NCI-H187 (cell line): ENCODE measurements at places on chromosomes 1 and 21.

DNA sequence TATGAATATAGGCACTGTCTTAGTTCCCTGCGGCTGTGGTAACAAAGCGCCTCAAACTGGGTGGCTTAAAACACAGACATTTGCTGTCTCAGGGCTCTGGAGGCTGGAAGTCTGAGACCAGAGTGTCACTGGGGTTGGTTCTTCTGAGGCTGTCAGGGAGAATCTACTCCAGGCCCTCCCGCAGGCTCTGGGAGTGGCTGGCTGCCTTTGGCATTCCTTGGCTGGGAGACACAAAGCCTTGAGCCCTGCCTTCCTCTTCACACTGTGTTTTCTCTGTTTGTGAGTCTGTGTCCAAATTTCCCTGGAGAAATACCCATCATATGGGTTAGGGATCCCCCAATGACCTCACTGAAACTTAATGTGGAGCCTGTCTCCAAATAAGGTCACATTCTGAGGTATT, 38.5 kb downstream of the B3GALT5 start:
- DNase-seq = no peak

- DNase-seq = no peak
Measured at GRCh38 chr1:107175102-107175909, 34.5 kb downstream of the NTNG1 start.

DNA sequence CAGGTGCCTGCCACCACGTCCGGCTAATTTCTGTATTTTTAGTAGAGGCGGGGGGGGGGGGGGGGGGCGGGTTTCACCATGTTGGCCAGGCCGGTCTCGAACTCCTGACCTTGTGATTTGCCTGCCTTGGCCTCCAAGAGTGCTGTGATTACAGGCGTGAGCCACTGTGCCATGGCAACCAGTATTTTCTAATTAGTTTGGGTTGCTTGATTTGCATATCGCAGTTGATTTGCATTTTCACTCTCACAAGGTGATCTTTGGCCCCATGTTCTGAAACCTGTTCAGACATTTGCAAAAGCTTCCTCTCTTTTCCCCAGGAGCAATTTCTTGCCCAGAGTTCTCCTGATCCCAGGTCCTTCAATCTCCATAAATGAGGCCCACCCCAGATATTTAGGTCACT, 1.7 kb downstream of the TOR3A start:
- no peak for DNase-seq

DNA sequence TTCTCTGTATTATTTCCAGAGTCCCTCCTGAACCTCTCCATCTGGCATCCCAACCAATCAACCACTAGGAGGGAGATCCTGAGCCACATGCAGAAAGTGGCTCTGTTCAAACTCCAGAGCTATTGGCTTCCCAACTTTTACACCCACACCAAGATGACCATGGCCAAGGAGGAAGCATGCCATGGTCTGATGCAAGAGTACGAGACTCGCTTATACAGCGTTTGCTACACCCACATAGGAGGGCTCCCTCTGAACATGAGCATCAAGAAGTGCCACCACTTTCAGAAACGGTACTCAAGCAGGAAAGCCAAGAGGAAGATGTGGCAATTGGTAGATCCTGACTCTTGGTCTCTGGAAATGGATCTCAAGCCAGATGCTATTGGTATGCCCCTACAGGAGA, 23.6 kb downstream of the RGSL1 start:
- no peak for DNase-seq

DNA sequence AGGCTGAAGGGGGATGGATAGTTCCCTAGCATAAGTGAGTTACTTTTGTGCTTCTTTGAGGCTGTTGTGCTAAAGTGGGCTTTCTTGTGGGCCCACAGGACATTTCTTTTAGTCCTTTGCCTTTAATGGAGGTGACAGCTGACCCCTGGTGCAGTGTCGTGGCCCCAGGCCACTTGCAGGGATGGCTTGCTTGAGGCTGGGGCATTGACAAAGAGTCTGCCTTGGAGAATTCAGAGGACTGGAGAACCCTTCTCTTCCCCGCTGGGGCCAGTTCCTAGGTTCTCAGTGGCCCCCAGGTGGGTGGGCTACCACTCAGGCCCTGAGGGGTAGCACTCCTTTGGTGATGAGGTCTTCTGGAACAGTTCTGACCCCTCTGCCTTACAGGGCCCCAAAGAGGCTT, 12.8 kb downstream of the ABCG1 start:
- no peak for DNase-seq

- DNase-seq = no peak
Measured at GRCh38 chr1:34655206-34655874, 99.5 kb upstream of the GJB5 start.

DNA sequence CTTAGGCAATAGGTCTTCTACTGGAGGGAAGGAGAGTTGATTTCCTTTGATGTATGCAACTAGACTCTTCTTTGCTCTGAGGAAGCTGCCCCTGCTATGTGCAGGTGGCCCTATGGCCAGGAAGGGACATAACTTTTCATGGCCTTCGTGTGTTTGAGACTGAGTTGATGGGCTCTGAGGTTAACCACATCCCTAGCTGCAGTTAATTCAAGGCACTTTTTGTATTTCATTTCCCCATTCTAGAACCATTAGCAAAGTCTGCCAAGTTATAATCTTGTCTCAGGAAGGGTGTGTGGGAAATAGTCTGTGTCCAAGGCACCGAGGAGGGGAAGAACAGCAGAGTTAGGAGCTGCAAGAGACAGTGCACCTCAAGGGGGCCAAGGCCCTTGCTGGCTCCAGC, 2.5 kb downstream of the FCRL4 start:
- no peak for DNase-seq

- no peak for DNase-seq
Measured at GRCh38 chr1:233935297-233935868, 30.9 kb downstream of the SLC35F3 start.

DNA sequence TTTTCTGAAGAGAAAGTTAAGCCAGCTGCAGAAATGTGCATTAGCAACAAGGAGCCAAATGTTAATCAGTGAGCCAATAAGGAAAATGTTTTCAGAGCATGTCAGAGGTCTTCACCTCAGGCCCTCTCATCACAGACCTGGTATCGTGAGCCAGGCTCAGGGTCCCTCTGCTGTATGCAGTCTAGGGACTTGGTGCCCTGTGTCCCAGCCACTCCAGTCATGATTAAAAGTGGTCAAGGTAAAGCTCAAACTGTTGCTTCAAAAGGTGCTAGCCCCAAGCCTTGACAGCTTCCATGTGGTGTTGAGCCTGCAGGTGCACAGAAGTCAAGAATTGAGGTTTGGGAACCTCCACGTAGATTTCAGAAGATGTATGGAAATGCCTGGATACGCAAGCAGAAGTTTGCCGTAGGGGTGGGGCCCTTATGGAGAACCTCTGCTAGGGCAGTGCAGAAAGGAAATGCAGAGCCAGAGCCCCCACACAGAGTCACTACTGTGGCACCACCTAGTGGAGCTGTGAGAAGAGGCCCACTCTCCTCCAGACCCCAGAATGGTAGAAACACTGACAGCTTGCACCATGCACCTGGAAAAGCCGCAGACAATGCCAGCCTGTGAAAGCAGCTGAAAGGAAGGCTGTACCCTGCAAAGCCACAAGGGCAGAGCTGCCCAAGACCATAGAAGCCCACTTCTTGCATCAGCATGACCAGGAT, 1128.7 kb downstream of the AMY1C start:
- DNase-seq = no peak

DNA sequence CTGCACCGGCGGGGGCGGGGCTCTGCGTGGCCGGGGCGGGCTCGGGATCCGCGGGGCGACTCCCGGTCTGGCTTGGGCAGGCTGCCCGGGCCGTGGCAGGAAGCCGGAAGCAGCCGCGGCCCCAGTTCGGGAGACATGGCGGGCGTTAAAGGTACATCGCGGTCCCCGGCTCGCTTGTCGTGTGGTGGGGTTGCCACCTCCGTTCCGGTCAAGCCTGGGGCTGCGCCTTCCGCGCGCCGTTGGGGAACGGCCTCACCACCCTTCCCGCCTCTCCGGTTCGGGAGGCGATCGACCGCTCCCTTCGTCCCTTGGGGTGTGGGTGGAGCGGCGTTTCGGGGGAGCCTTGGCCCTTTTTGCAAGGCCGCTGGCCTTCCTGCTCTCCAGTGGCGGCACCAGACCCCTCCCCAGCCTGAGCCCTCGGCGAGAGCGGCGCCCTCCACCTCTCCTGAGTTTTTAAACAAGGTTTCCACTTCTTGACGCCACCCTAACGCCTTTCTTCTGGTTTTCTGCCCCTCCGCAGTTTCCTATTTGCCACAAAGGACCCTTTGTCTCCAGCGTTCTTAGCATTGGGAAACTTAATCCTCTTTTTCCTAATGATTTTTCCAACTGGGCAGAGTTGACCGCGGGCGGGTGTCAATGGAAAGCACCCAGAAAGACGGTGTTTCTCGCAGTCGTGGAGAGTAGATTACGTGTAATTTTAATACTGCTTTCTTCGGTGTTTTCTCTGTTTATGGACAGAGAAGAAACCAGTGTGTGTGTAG, at the start of the genes LEPR and LEPROT:
Gene LEPR (plus strand): TSS at position 79 of the 761 bp plus-strand sequence. CDS start 144,898 bp downstream, outside the sequence.
Gene LEPROT (plus strand): TSS at position 79 of the 761 bp plus-strand sequence. CDS start 57 bp downstream, at position 136.
- peak; percentile 2 for DNase-seq

DNA sequence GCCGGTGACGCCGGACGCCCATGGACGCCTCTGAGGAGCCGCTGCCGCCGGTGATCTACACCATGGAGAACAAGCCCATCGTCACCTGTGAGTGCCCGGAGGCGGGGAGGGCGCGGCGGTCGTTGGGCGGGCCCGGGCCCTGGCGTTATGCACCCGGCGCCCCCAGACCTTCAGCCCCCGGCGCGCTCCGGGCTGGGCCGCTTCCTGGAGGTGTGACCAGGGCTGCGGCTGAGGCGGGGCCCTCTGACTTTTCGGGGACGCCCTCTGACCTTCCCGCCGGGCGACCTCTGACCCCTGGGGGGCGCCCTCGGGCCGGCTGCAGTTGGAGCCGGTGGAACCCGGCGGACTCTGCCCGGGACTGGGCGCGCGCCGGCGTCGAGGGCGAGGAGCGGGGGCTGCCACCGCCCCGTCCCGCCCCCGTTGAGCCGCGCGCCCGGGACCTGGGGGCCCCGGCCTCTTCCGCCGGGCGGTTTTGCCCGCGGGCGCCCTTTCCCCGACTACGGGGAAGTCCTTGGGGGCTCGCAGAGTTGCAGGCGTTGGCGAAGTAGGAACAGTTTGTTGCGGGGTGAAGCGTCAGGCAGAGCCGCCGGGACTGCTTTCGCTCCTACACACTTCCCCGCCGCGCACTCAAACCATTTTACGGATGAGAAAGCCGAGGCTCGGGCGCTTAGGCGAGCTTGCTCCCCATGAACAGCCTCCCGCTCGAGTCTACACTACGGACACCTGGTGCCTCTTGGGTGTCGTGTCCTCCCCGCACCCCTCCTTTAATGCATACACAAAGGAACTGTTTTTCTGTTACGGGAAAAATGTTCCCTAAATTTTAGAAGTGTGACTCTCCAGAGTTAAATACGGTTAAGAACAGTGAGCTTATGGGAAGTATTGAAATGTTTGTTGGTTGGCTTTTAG, 618 bp downstream of the TRAPPC10 start:
- no peak for DNase-seq

DNA sequence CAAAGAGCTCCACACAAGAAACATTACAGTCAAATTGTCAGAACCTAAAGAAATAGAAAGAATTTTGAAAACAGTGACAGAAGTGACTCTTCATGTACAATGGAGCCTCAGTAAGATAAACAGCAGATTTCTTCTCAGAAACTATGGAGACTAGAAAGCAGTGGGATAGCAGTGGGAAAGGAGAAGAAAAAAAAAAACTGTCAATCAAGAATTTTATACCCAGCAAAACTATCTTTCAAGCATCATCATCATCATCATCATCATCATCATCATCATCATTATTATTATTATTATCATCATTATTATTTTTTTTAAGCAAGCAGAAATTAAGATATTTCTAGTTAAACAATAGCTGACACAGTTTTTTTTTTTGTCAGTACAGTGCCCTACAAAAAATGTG, 24.2 kb downstream of the CEP170 start:
- DNase-seq = no peak

DNA sequence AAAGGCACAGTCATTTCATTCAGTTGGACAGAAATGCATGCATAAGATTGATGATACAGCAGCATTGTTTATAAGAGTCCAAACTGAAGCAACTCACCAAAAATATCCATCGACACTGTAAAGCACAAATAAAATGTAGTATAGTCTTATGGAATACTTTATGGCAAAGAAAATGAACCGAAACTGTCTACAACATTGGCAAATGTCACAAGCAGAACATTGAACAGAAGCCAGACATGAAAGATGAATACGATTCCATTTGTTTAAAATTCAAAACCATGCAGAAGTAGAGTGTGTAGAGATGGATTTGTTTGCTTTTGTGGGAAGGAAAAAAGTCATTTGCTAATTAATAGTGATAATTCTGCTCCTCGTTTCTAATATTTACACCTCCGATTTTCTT, 7.5 kb upstream of the LEFTY1 start:
- DNase-seq = no peak

- DNase-seq = no peak
Measured at GRCh38 chr1:201131398-201131797, 4.4 kb upstream of the ASCL5 start.

- DNase-seq = peak; percentile 27
Measured at GRCh38 chr1:29235955-29236711, at the start of gene PTPRU. PTPRU (plus strand) TSS chr1:29236522; CDS start chr1:29236645, 123 bp downstream.

GRCh38 chr1:234265861-234266260, 107.4 kb upstream of the COA6 start:
- no peak for DNase-seq

- DNase-seq = no peak
Measured at GRCh38 chr1:20735581-20736111, 3.1 kb upstream of the SH2D5 start.

GRCh38 chr1:24152631-24153494, 9.9 kb upstream of the IL22RA1 start:
- DNase-seq = no peak

GRCh38 chr1:152048416-152049009, 11.7 kb upstream of the S100A11 start:
- DNase-seq = no peak

DNA sequence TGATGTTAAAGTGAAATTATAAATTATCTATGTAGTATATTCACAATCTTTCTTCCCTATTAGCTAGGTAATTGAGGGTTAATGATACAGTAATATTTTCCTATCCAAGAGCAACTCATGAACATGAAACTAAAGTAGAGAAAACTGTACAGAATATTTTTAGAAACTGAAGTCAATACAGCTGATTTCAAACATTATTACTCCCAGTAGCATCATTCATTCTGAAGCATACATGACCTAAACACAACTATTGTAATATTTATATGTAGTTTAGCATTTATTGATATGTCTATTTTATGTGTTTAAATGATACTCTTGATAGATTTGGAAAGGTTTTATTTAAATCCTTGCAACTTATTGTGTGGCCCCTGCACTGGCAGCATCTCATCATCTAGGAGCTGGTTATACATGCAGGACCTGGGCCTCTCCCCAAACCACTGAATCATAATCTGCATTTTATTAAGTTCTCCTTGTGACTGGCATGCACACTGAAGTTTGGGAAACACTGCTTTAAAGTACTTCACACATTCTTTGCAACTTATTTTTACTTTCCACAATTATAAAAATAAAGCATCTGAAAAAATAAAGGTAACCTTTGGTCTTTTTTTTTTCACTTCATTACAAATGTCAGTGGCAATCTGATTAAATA, 199.9 kb downstream of the LRRC40 start:
- no peak for DNase-seq

GRCh38 chr1:60185684-60186083, 112.1 kb upstream of the C1orf87 start:
- no peak for DNase-seq

- DNase-seq = no peak
Measured at GRCh38 chr1:244863491-244864252, 671 bp downstream of the HNRNPU start.

- DNase-seq = no peak
Measured at GRCh38 chr1:92949937-92950817, 11.1 kb downstream of the DIPK1A start.

GRCh38 chr21:38352536-38353219, 95.9 kb downstream of the KCNJ15 start:
- DNase-seq = no peak

- no peak for DNase-seq
Measured at GRCh38 chr1:53352561-53352960, 24.7 kb upstream of the LRP8 start.
